Psoas muscle (tissue), 8 donors: ENCODE measurements at places on chromosomes 12 and 14.

- no peak for DNase-seq
These were observed 511.8 kb upstream of the FOXG1 start for GRCh38 chr14:28254768-28255167.

DNA sequence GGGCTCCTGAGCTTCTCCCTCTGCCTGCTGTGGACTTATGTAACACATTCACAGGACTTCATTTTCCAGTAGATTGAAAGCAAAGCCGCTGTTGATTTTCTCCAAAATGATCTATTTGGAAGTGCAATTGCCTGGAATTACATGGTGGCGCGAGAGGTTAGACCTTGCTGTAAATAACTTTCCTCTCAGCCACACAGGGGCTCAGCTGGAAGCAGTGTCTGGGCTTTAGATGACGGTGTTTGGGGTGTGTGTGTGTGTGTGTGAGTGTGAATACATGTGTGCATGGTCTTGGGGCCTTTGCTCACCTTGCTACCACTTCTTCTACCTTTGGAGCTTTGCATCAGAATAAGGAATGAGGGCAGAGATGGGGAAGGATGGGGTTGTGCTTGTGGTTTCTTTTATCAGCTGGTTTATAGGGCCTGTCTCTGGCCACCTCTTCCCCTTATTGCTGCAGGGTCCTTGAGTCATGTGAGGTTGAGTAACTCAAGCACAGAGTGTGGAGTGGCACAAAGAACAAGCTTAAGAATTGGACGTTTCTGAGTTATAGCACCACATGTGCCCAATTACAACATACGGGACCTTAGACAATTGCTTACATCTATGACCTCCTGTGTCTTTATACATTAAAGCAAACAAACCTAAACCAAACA is 280.6 kb downstream of the NRXN3 start:
- no peak for DNase-seq

- no peak for DNase-seq
These were observed 53.1 kb downstream of the TSPAN11 start for GRCh38 chr12:30979371-30980259.

DNA sequence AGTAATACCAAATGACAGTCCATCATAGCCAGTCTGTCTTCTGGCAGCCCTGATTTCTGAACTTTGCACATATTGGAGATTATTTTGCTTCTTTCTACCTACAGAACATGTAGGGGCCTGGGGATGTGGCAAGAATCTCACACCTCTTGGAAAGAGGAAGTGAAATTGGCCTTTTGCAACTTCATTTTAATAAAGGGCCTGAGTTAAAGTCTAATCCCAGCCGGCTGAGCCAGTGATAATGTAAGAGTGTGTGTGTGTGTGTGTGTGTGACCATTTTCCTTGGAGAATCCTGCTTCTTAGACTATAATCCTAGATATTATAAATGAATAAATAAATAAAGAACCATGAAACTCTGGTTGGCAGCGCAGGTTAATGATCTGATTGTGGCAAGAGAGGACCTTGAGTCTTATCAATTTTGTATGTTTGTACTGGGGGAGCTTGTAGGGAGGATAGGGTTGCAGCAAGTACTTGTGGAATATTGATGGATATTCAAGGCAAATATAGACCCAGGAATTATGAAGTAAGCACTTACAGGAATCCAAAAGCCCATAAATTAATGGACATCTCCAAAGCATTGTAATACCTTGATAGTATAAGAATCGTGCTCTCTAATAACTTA is 233.2 kb upstream of the AMIGO2 start:
- no peak for DNase-seq

DNA sequence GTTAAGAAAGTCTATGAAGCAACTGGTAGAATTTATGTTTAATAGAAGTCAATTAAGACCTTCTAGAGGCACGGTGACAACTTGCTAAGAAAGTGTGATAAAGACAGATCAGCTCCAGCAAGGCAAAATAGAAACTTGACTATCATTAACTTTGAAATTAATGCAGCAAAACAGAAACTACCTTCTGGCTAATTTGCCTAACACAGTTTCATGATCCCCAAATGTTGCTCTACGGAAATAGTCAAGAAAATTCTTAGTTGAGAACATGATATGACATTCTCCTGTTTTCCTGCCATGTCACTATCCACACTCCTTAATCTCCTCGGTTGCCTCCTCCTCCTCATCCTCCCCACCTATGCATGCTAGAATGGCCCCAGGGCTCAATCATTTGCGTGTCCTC is 4.2 kb downstream of the DENND5B start:
- no peak for DNase-seq

DNA sequence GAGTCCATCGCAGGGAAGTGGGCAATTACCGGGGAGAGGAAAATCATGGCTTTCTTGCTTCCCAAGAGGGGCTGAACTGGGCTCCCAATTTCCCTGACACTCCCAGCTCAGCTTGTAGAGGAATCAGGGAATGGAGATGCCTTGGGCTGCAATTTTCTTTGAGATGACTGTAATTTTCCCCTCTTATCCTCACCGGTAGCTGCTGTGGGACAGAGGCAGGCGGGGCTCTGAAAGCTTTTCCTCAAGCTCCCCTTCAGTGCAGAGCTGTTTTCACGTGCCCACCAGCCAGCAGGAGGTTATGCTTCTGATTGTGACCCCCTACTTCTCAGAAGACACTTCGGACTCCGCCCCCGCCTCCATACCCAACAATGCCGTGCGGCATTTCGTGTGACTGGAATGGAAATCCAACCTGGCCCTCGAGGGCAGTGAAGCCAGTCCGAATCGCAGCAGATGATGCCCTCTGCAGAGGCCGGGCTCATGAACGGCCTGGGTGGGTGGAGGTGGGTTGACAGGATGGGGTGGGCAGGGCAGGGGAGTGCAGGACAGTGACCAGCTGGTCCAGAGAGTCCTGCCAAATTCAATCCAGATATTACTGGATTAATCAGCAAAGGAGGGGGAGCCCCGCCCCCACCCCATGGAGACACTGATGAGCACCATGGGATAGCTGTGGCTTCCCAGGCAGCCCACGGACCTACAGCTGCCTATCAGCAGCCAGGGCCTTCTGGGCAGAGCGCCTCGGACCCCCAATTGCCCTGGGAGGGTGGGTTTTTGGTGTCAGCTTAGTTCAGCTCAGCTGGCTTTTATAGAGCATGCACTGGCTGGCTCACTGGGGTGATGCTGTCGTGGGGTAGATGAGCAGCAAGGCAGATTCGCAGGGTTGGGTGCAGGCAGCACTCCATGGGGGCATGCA is 37.6 kb downstream of the RTL1 start:
- peak; percentile 30 for DNase-seq

DNA sequence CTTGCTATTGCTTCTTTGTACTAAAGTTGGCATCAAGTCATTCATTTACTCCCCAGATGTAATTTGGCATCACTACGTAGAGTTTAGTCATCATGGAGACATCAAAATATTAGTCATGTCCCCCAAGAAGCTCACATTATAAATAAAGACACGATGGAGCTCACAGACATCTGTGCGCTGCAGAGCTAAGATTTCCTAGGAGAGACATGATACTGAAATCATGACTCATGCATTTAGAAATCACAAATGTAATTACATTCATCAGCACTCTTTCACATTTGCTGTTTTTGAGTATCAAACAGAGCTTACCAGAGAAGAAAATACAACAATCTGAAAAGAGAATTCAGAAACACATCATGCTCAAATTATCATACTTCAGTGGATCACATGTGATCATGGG is 169.8 kb downstream of the LRIG3 start:
- DNase-seq = no peak

DNA sequence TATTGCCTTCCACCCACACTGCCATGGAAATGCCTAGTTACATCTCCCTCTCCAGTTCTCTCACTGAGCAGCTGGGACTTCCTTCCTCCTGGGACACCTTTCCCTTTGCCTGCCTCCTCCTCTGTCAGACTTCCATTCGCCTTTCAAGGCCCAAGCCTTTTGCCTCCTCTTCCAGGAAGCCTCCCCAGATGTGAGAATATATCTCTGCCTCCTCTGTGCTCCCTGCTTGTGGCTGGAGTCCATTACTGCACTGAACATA is 3.1 kb downstream of the IFI27L2 start:
- DNase-seq = no peak

DNA sequence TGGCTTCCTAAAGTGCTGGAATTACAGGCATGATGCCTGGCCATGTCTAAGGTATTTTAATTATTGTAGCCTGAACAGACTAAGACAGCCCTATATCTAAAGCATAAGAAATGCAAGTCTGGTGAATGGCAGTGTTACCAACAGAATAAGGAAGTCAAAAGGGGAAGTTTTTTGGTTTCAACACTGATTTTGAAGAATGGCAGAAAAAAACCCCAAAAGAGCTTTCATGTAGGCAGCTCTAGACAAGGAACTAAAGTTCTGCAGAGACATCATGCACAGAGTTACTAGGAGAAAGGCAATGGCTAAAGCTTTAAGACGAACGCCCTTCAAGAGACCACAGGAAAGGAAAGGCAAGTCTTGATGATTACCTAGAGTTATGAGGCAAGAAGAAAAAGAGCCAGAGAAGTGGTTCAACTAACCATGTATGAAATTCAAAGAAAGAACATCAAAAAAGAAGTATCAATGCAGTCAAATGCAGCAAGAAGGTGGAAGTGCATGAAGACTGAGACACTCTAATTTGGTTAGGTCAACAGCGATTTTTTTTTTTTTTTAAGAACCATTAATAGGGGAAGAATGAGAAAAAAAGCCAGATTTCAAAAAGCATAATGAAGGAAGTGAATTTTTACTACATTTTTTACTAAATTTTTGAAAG is 50.8 kb downstream of the RPS6KA5 start:
- DNase-seq = no peak

- no peak for DNase-seq
These were observed 75.9 kb downstream of the NINJ2 start for GRCh38 chr12:587132-588023.

GRCh38 chr14:28308734-28309133 is 457.9 kb upstream of the FOXG1 start:
- no peak for DNase-seq

DNA sequence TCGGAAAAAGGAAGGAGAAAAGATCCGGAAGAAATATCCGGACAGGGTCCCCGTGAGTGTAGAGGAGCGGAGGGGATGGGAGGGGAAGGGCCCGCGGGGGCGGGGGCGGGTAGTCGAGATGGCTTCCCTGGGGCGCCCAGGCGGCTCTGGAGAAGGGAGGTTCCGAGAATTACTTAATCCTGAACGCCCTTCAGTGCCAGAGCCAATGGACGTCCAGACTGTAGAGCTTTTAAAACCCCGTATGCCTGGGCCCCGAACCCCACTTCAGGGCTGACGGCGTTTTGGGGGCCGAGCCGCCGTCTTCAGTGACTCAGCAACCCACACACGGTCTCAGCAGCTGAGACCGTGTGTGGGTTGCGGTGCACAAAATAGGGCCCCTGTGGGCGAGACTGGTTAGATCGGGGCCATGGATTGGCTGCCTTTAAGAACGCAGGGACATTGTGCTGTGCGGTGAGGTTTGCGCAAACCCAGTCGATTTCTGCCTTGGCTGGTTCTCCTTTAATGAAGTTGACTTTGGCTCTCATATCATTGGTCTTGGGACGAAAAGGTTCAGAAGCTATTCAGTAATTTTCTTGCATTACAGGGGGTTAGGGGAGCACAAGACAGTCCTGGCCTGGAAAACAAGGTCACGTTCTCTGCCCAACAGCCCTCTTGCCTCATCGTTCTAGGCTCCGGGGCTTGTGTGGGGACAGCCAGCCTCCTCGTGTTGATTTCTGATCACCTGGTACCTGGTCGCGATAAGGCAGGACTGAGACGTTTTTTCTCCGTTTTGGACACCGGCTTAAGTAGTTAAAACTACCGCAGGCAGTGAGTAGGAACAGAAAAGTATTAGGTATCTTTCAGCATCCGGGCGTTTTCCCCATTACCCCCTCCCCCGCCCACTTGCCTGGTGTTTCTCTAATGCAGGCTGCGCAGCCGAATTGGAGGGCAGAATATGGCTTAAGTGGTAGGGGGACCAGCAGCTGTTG is 775 bp downstream of the GABARAPL1 start:
- DNase-seq = peak; percentile 88

- no peak for DNase-seq
These were observed 390.3 kb downstream of the DIO2 start for GRCh38 chr14:79820866-79821535.

- peak; percentile 93 for DNase-seq
These were observed 1.8 kb upstream of the RHOF start for GRCh38 chr12:121795034-121795968.

- DNase-seq = no peak
These were observed 78.8 kb upstream of the SLC38A4 start for GRCh38 chr12:46904406-46905238.

DNA sequence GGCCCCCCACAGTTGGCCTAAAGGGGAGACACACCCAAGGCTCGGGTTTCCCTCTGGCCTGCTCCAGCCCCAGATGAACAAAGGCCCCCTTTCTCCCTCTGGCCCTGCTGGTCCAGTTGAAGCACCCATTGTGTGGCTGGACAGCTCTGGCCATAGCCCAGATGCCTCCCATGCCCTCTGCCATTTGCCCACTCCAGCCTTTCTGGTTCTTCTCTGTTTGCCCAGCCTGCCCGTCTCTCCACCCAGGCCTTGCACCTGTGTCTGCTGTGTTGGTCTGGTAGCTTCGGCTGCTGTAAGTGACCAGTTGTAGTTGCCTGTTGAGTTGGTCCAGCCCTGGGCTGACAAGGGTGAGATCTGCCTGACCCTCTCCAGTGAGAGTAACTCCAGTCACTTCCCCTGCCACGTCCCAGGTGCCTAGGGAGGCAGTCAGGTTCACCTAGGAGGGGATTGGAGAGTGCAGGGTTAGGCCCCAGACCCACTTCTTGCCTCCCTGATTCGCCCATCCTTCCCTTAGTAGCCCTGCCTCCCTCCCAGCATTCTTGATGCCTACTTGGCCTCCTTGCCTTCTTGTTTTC is 3.0 kb downstream of the B4GALNT1 start:
- DNase-seq = peak; percentile 28

- DNase-seq = no peak
These were observed 34.1 kb downstream of the SCFD1 start for GRCh38 chr14:30656190-30656632.

GRCh38 chr12:118337194-118337838 is 35.4 kb downstream of the TAOK3 start:
- no peak for DNase-seq

DNA sequence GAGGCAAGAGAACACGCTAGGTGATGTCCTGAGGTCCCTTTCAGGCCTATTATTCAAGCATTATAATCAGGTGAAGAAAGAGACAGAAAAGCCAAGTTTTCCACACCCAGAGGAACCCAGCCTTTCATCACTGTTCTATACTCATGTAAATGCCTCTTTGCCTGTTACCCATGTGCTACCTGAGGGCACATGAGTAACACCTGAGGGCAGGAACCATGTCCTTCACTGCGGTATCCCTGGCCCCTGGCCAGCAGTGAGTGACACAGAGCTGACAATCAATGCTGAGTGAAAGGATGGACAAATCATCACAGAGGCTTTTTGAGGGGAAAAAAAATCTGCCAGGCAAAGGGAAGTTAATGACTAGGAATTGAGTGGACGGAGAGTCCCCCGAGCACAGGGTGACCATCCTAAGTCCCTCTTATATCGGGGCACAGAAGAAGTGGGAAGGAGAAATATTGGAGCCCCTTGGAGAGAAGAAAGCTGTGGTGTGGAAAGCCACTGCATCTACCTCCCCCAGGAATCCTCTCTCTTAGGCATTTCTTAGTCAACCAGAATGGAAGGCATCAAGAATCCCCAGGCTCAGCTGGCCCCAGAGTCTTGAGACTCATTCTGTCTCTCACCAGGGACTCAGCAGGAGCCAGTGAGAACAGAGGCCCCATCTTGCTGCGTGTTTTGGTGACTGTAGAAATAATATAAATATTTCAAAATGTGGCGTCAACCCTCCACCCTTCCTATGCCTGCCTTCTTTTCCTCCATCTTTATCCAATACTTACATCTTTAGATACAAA is 212.9 kb downstream of the DPF3 start:
- DNase-seq = no peak

GRCh38 chr12:106897082-106897481 is 58.6 kb upstream of the TMEM263 start:
- DNase-seq = no peak
